Tibial artery (tissue), 4 donors: ENCODE measurements at places on chromosomes 16 and 17.

DNA sequence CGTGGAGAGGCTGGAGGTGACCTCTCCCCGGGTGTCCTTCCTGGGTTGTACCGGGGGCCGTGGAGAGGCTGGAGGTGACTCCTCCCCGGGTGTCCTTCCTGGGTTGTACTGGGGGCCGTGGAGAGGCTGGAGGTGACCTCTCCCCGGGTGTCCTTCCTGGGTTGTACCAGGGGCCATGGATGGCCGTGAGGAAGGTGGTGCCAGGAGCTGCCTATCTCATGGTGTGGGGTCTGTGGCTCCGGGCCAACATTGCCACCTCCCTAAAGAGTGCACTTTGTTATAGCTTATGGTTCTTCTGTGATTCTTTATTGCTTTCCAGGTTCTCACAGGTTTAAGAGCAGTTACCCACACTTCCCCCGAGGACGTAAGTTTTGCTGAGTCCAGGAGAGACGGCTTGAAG, 86.3 kb upstream of the ZNF750 start:
- DNase-seq: peak; percentile 35

DNA sequence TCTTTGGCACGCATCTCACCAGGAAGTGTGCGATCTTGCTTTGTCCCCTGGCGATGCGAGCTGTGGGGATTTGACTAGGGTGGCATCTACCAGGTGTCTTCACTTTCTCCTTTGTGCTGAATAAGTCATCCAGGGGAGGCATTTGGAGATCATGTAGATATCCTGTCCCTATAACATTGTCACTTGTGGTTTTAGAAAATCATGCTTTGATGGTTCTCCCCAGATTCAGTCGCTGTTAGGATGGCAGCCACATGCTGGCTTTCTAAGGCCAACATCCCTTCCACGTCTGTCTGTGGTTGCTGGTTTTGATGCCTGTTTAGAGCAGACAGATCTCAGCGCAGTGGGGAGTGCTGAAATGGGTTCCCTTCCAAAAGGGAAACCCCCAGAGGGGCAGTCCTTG, 2.5 kb downstream of the ADAD2 start:
- DNase-seq: no peak

DNA sequence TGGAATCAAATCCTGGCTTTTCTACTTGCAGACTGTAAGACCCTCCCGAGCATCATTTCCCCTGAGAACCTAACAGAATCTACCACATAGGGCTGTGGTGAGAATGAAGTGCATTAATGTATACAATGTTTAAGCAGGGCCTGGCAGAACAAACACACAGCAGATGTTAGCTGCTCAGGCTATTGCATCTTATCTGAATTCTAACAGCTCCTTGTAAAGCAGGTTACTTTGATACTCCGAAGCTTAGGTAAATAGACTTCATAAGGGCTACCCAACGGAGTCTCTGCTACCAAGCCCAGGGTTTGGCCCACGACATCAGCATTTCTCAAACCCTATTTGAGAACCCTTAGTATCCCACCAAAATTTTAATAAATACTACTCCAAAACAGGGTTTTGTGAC, 24.4 kb upstream of the NOS2 start:
- no peak for DNase-seq

GRCh38 chr17:22145605-22146178, 453.4 kb downstream of the KCNJ18 start:
- DNase-seq: no peak

DNA sequence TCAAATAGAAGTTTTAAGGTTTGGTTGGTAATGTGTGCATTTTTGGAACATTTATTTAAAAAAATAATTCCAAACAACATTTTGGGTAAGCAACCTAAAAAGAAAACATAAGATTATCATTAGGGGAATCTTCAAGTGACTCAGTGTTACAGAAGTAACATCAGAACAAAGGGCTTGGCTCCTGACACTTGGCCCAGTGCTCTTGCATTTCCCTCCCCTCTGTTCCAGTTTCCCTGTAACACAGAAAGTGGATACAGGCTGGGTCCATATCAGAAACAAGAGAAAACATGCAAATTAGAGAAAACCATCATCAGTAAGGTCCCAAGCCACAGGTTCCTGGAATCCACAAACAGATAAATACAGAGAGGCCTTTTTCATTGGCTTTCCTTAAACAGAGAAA, 40.1 kb downstream of the SKAP1 start:
- no peak for DNase-seq

- DNase-seq: no peak
Observed at GRCh38 chr17:77429369-77429968, 288.7 kb downstream of the SEC14L1 start.

- DNase-seq: no peak
Observed at GRCh38 chr17:690361-690760, 24.3 kb downstream of the VPS53 start.

GRCh38 chr17:55086635-55087058, 118.1 kb downstream of the STXBP4 start:
- no peak for DNase-seq

GRCh38 chr17:3821101-3821500, 20.1 kb upstream of the ITGAE start:
- no peak for DNase-seq

DNA sequence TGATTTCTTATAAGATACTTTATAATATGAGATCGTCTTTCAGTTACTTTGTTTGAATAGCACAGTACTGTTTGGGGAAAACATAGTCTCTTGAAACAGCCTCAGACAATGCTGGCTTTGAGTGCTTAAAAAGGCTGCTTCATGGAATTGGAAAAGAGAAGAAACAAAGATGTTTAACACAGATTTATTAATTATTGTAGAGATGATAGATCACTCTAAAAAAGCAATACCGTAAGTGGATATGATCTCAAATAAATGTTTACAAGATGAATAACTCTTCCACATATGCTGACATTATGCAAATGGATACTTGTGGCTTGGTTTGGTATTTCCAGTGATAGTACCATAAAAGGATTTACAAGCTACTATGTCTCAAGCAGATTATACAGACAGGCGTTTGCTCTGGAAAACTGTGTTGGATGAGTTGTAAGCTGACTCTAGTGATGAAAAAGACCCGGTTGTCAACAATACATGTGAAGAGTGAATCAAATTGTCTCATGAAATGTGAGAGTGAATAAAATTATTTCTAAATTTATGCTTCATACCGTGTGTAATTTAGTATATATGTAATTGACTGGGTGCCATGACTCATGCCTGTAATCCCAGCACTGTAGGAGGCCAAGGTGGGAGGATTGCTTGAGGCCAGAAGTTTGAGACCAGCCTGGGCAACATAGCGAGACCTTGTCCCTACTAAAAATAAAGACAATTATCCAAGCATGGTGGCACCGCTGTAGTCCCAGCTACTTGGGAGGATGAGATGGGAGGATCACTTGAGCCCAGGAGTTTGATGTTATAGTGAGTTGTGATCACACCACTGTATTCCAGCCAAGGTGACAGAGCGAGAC, 105.4 kb downstream of the FTO start:
- no peak for DNase-seq

DNA sequence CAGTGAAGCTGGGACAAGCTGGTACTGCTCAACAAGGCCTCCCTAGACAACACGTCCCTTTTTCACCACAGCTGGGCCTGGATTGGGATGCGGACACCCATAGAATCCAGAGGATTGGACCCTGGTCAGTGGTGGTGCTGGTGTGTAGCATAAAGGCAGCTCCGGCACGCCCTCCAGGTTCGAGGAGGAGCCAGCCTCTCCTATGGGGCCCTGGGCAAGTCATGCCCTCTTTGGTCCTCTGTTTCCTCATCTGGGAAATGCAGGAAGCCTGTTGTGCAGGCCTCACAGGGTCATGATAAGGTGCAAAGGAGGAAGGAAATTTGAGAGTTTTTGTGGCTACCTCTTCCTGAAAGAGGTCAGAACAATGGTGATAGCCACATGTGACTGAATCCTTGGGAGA, 1741.7 kb downstream of the TP53TG3F start:
- DNase-seq: no peak

GRCh38 chr16:88782454-88783390, 2.3 kb downstream of the PIEZO1 start:
- DNase-seq: no peak

DNA sequence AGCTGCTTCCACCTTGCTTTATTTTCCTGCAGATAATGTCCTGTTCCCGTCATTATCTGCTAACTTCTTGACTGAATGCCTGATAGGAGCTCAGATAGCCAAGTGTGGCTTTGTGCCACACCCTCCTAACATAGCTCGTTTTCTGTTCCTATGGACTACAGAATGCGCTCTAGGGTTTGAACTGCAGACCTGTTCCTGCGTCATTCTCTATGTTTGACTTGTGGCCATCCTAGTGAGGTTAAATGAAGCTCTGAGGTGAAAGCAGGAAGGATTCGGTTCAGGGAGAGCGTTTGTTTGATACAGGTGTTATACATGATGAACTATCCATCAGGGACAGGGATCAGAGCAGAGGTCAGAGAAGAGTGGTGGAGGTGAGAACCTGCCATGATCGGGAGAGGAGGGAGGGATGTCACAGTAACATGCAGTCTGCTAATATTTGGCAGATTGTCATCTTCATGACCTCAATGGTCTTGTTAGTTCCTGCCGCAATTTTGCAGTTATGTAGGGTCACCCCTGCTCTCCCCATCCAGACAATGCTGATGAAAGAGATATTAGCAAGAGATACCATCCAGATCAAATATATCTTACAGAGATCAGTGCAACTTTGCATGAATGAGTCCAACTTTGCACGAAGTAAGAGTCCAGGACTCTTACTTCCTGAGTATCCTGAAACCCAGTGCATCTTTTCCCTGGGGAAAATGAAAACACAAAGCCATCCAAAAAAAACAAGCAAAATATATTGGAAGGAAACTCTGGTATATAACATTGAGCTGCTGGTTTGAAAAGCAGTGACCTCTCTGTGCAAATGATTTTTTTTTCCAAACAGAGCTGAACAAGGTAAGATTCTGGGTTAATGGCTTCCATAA, 32.8 kb downstream of the MPHOSPH6 start:
- DNase-seq: no peak

DNA sequence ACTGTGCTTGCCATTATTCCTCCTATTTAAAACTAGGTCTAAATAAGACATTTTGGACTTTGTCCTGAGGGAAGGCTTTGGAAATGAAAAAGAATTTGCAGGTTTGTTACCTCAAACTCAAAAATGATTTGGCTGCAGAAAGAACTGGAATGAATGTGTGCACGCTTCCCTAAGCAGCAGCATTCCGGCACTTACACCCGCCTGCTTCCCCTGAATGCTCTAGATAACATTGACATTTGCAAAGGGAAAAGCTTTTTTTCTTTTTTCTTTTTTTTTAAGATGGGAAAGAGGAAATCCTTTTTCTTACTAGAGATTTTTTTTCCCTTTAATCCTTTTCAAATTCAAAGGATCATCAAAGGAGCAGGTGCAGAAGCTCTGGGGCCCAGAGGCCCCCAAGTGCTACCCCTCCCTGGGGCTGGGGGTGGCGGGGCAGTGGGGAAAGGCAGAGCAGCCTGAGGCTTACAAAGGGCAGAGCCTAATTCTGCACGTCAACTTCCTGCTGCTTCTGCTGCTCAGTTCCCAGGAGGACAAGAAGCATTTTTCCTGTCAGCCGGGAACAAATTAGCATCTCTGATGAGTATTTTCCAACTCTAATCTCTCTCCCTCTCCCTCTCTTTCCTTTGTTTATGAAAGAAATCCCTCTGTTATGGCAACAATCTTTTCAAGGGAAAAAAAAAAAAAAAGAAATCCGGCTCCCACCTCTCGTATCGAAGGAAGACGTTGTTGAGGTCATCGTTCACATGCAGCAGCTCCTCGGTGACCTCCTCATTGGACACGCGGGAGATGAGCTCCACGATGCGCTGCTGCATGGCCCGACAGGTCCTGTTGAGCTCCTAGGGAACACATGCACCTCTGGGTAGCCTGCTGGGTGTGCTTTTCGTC, 32.1 kb upstream of the SREBF1 start:
- DNase-seq: no peak

GRCh38 chr17:32333187-32333586, 8.8 kb downstream of the C17orf75 start:
- DNase-seq: no peak

- no peak for DNase-seq
Observed at GRCh38 chr16:55494994-55495421, 13.9 kb upstream of the LPCAT2 start.

GRCh38 chr17:8867361-8867981, at the start of gene PIK3R6:
PIK3R6 (minus strand) TSS chr17:8867674; CDS start chr17:8849794, 17,880 bp downstream.
- DNase-seq: peak; percentile 57

GRCh38 chr17:16489431-16489830, 2.6 kb downstream of the LRRC75A start:
- DNase-seq: no peak

DNA sequence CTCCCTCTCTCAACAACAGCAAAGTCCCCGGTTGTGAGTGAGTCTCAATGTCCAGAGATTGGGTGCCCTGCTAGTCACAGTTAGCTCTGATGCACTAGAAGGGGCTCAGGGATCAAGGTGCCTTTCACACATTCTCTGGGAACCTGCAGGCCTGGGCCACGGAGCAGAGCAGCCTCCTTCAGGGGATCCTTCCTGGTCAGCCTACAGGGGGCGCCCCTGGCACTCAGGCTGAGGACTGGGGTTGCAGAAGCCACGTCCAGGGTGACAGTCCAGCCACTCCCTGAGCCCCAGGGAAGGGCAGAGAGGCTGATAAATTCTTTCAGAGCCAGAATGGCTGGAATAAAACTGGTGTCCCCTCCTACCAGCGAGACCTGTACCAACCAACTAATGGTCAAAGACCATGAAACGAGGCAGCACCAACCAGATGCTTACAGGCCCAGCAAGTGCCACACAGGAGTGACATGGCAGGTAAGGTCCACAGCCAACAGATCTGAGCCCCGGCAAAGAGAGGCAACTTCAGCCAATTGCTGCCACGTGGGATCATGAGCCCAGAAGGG, 43.5 kb downstream of the ST3GAL2 start:
- DNase-seq: peak; percentile 75

GRCh38 chr17:11284811-11285210, 43.8 kb downstream of the SHISA6 start:
- DNase-seq: no peak

- DNase-seq: no peak
Observed at GRCh38 chr16:88667461-88667860, 4.6 kb upstream of the MVD start.

DNA sequence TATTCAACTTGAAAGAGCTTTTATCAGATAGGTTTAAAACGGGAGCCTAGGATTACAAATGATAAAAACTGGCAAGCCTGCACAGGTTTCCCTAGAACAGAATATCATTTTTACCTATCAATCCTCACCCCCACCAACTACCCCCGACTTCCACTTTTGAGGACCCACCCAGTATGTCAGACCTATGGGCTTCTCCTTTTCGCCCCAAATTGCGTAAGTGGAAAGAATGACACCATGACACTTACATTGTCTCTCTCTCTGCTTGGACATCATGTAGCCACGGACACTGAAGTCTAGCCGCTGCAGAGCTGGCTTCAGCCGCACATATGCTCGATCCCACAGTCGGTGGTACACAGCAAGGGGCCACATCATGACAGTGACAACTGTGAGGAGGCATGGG, 7.4 kb upstream of the PSMC3IP start:
- no peak for DNase-seq

DNA sequence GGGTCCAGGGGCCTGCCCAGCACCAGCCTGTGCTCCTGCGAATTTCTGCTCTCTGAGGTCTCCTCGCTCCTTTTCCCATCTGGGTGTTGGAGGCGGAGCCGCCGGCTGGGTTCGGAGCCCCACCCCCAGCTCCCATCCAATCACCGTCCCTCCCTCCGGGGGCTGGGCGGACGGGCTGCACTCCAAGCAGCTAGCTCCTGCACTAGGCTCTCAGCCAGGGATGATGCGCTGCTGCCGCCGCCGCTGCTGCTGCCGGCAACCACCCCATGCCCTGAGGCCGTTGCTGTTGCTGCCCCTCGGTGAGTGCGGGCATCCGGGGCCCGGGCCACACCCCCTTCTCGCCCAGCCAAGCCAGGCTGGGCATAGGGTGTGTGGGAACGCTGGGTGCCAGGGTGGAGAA, at the start of gene NRN1L:
Gene NRN1L, plus strand, starts transcription at position 202 of the 400 bp plus-strand sequence. Its CDS starts 19 bp downstream, at position 221.
- peak; percentile 95 for DNase-seq
